ENCODE measurements at places on chromosomes 12 and 14.

DNA sequence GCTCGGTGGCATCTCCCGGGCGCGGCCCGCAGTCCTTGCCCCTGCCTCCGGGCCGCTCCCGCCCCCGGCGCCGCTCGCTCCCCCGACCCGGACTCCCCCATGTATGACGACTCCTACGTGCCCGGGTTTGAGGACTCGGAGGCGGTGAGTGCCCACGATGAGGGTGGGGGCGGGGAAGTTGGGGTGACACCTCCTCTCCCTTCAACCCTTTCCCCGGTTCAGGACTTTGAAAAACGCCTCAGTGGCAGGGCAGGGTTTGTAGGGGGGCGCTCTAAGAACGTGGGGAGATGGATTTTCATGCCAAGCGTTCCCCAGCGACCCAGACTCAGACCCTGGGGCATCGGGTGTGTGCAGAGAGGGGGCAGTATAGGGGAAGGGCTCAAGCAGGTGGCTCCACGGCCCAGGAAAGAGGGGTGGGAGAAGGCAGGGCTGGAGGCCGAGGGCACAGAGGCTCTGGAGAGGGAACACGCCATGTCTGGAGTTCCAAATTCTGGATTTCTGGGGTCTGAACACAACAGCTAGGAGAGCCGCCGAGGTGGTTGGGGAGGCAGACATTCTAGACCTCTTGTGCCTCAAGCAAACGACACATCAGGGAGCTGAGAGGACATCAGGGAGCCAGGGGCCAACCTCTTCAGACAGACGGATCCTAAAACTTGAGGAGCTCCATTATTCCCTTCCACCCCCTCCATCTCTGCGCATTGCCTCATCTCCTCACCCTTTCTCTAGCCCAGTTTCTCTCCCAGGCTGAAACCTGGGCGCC, 715 bp downstream of the CACNB3 start:
- peak; percentile 35 for DNase-seq

GRCh38 chr12:16573398-16574077, 32.4 kb downstream of the LMO3 start:
- no peak for DNase-seq

DNA sequence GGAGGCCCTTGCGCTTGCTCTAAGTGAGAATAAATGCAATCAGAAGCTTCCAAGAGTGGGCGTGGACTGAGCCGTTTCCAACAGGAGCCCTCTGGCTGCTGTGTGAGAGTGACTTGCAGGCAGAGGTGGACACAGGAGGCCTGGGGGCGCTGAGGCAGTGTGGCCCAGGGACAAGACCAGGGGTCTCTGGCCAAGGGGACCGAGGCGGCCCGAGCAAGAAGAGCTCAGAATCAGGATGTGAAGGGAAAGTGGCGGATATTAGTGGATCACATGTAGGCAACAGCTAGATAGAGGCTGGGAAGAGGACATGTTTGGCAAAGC, 8.6 kb downstream of the RIMBP2 start:
- no peak for DNase-seq

DNA sequence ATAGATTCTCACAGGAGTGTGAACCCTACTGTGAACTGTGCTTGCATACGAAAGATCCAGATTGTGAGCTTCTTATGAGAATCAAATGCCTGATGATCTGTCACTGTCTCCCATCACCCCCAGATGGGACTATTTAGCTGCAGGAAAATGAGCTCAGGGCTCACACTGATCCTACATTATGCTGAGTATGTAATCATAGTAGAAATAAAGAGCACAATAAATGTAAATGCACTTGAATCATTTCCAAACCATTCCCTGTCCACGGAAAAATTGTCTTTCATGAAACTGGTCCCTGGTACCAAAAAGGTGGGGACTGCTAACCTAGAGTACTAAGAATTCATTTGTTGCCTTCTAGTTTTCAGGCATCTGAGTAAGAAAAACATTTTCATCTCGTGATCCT, 1215.8 kb upstream of the TMEM132C start:
- DNase-seq: no peak

GRCh38 chr12:42129595-42130204, 15.0 kb downstream of the GXYLT1 start:
- no peak for DNase-seq

- DNase-seq: peak; percentile 63
Measured at GRCh38 chr12:8065991-8066594, at the start of gene C3AR1. C3AR1 (minus strand) TSS chr12:8066359; CDS start chr12:8060185, 6,174 bp downstream.

- DNase-seq: peak; percentile 44
Measured at GRCh38 chr12:92784797-92785562, 82.2 kb downstream of the PLEKHG7 start.

DNA sequence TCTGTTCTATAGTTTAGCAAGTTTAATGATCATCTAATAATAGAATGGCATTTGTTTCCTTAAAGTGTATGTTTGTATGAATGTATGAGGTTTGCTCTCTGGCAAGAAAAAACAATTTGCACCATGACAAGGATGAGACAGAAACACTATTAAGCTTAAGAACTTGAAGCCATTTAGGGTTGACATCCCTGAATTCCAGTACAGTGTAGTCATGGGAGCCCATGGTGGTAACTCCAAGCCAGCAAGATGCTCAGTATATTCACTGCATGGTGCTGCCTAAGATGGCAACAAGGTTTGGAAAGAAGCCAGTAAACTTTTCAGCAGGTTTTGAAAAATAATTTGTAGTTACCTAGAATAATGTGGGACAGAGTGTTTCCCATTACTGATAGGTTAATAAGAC, 158.6 kb downstream of the PRIMA1 start:
- DNase-seq: no peak

DNA sequence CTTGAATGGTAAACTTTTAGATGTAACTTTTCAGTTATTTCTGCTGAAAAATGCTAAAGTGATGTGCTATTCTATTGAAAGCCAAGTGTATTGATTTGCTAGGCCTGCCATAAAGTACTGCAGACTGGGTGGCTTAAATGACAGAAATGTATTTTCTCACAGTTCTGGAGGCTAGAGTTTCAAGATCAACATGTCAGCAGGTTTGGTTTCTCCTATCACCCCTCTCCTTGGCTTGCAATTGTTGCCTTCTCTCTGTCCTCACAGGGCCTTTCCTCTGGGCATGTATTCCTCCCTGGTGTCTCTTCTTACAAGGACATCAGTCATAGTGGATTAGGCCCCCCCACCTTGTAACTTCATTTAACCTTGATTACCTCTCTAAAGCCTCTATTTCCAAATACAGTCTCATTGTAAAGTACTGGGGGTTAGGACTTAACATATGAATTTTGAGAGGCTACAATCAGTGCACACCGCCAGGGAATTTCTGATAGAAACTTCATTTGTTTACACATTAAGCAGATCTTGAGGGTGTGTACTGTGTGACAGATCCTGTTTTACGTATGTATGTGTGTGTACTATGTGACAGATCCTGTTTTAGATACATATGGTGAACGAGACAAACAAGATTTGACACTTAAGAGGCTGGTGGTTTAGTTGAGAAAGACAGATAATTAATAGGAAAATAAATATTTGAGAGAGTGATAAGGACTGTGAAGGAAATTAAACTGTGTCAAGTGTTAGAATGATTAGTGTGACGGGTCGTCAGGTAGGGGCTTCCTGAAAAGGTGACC, 49.5 kb downstream of the ADIPOR2 start:
- DNase-seq: no peak

DNA sequence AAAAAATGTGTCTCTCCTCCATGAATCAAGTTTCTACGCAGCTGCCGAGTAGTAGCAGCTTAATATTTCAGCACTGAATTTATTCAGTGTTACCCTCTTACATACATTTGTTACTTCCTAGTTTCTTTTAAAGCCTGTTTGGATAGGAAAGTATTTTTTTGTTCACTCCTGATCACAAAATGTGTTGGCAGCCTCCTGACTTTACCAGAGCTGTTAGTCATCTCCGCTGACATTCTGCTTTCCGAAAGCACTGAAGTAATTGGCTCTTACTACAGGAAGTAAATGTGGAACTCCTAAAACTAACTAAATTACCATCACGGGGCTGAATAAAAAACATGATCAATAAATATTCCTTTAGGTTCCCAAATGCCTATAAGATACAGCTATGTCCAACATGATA, 225.5 kb downstream of the EPS8 start:
- DNase-seq: peak; percentile 46

DNA sequence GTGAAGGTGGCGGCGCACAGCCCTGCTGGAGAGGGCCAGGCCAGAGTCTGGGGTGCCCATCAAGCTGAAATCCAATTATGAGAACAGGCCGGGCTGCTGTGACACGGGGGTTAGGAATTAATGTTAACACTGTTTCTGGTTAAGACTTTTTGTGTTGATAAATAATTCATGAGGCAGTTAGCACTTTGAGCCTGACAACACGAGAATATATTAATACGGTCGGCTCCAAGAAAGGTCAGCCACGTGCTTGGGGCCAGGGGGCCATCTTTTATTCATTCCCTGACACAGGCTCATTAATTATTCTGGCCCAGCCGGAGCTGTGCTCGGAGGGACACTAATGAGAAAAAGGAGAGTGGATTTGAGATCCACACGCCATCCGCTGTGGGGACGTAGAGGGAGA, 45.1 kb downstream of the FBRSL1 start:
- no peak for DNase-seq

GRCh38 chr12:13897811-13898210, 83.6 kb downstream of the GRIN2B start:
- DNase-seq: no peak

- no peak for DNase-seq
Measured at GRCh38 chr12:4267704-4268328, 5.7 kb upstream of the CCND2 start.

- DNase-seq: no peak
Measured at GRCh38 chr12:46787496-46788055, 38.2 kb downstream of the SLC38A4 start.

- no peak for DNase-seq
Measured at GRCh38 chr12:49798248-49798647, 30.0 kb downstream of the NCKAP5L start.

GRCh38 chr14:35247777-35248475, 44.3 kb upstream of the PSMA6 start:
- no peak for DNase-seq

DNA sequence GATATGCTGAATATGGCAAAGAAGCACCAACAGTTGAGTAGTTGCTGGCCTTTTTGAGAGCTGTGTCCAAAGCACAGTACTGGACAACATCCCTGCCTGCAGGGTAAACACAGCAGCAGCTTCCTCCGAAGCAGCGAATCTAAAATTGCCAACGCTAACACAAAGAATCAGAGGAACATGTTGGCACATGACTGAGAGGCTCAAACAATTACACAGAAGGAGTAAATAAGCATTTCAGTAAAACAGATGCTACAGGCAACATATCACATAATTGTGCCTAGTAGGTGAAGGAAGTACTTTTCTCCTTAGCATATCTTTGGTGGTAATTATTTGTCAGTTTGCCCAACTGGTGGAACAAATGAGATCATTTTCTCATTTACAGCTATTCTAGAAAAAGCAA, 52.1 kb downstream of the KICS2 start:
- no peak for DNase-seq

GRCh38 chr14:70649803-70650202, 8.1 kb downstream of the TTC9 start:
- DNase-seq: no peak

DNA sequence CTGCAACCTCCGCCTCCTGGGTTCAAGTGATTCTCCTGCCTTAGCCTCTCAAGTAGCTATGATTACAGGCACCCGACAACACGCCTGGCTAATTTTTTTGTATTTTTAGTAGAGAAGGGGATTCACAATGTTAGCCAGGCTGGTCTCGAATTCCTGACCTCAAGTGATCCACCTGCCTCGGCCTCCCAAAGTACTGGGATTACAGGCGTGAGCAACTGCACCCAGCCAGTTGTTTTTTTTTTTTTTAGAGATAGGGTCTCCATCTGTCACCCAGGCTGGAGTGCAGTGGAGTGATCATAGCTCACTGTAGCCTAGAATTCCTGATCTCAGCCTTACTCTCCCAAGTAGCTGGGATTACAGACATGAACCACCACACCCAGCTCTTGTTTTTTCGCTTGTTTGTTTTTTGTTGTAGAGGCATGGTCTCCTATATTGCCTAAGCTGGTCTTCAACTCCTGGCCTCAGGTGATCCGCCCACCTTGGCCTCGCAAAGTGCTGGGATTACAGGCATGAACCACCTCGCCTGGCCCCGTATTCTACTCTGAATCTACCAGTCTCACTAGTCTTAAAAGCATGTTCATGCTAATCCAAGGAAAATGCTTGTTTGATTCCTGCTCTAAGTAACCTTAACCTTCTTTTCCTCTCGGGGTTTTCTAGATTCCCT, 31.7 kb upstream of the STRN3 start:
- DNase-seq: no peak

Measured in activated CD8-positive, alpha-beta T cell treated with anti-CD3 and anti-CD28 coated beads, Interleukin-2, amount 10 ng/mL, durations not matched to agents 7 days and 5 days (primary cell).